ENCODE measurements at places on chromosomes 6 and 20. TPM values are rescaled to one million over a fixed set of nuclear protein-coding genes. Genes with fewer than 3 reads are reported as not detected.

DNA sequence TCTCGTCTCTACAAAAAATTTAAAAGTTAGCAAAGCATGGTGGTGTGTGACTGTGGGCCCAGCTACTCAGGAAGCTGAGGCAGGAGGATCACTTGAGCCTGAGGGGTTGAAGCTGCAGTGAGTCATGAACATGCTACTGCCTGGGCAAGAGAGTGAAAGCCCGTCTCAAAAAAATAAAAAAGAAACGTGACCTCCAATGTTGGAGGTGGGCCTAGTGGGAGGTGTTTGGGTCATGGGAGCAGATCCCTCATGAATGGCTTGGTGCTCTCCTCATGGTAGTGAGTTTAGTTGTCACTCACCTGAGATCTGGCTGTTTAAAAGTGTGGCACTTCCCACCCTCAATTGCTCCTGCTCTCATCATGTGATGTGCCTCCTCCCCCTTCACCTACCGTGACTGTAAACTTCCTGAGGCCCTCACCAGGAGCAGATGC, 24.3 kb downstream of the RBL1 start:
- H3K27me3 ChIP-seq, result no peaks in the 10 kb centered on the region
- H3K4me1 ChIP-seq, result peaks cover 29% of the 10 kb centered on the region
- peaks cover 8% of the 10 kb centered on the region for H3K36me3 ChIP-seq
- DNase-seq, result peak; percentile 55

DNA sequence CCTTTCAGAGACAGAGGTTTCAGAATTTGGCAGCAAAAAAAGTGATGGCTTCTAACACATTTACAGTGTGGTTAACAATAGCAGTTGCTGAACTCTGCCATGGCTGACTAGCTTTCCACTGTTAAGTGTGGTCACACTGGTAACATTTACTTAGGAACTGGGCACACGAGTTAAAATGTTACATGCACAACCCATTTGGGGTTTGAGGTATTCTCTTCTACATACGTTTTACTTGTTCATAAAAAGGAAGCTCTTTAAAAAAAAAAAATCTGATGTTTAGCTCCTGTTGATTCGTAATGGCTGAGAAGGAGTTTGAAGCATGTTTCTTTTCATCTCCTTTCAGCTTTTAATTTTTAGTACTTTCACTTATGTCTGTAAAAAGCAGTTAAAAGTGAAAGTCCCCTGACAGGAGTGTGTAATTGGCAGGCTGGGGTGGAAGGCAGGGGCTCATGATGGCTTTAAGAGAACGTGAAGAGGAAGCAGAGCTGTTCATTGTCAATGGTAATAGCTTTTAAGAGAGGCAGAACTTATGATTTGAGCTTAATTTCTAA, 245.9 kb downstream of the FARS2 start:
- no peaks in the 10 kb centered on the region for H3K27me3 ChIP-seq
- no peak overlapping the region for H3K27ac ChIP-seq
- peak; percentile 20 for DNase-seq
- peak overlapping the region; percentile 12 for H3K4me3 ChIP-seq
- H3K36me3 ChIP-seq, result no peaks in the 10 kb centered on the region

The SLC17A1 gene
- not detected for total RNA-seq

The IGF2R gene
- total RNA-seq, result 93.7 TPM

DNA sequence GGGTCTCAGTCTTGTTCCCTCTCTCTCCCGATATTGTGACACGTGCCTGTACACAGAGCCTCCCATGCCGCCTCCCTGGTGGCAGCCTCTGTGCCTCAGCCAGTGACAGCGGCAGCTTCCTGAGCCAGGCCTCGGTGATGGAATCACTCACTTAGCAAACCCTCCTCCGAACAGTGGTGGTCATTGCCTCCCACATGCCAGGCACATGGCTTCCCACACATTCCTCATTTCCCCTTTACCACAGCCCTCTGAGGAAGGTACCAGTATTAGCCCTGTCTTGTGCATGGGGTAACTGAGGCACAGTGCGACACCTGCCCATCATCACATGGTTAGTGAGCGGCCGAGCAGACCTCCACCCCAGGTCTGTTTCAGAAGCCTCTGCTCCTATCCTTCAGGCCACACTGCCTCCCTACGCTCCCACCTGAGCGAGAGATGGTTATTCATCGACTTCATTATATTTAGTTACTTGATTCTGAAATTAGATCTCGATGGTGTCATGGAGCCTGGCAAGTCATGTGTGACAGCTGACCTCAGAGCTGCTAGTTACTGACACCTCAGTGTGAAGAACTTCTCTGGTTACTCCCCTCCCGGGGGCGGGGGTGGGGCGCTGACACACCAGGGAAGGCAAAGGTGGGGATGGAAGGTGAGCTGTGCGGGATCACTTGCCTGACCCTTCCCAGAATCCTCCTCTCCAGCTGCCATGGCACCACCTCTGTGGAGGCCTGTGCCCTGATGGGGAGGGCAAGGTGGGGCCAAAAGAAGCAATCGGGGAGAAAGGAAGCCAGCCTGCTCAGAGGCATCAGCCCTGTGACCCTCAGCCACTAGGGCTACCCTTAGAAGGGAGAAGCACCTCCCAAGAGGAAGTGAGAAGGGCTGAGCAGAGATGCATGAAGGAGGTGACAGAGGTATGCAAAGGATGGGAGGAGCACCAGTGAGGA, 17.9 kb downstream of the MDGA1 start:
- no peaks in the 10 kb centered on the region for H3K4me1 ChIP-seq
- no peak for DNase-seq
- no peaks in the 10 kb centered on the region for H3K36me3 ChIP-seq
- no peak overlapping the region for H3K27ac ChIP-seq
- no peaks in the 10 kb centered on the region for H3K27me3 ChIP-seq
- H3K4me3 ChIP-seq, result no peak overlapping the region

DNA sequence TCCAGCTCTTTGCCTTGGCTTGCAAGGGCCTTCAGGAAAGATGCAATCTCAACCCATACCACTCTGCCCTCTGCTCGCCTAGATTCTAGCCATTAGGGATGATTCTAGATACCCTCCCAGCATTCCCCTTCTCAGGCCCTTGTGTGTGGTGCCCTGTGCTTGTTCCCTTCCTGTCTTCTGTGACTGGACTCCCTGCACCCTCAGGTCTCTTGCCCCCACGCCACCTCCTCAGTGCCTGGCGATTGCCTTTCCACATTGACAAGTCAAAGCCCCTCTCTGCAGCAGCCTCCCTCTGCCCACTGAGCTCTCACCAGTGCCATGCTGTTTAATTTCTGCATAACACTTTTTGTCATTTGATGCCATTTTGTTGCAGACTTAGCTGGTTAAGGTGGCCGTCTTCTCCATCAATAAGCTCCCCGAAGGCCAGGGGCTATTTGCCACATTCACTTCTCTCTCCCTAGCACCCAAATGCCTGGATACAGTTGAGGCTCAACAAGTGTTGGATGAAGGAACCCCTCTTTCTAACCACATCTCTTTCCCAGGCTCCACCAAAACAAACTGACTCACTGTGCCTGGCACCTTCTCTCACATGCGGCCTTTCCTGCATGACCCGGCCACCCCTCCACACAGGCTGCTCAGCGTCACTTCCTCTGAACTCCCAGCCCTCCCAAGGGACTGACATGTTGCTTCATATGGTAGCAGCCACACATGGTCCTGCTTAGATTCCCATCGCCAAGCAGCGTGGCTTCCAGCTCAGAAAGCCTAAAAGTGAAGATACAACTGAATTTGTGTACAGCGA, 4.6 kb upstream of the TXNDC5 start:
- no peak for DNase-seq
- no peaks in the 10 kb centered on the region for H3K36me3 ChIP-seq
- H3K4me1 ChIP-seq, result peaks cover 9% of the 10 kb centered on the region
- no peak overlapping the region for H3K4me3 ChIP-seq

The MOG gene
- not detected for total RNA-seq

The EEF1A2 gene
- total RNA-seq, result 0.20 TPM

DNA sequence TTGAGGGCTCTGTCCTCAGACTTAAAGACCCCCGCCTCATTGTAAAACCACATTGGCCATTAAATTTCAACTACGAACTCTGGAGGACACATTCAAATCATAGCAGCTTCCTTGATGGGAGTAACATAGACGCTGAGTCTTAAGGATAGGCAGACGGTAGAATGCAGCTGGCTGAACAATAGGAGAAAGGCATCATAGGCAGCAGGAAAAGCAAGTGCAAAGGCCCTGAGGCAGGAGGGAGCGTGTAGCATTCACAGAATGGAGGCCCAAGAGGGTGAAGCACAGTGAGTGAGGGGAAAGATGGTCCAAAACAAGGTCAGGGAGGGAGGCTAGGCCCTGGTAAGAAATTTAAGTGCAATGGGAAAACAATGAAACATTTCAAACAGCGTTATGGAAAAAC, 8.6 kb upstream of the PFDN4 start:
- no peak overlapping the region for H3K27ac ChIP-seq
- peaks cover 4% of the 10 kb centered on the region for H3K27me3 ChIP-seq
- H3K36me3 ChIP-seq, result no peaks in the 10 kb centered on the region

The ZC3H12D gene
- total RNA-seq, result 83.5 TPM

The ASXL1 gene
- total RNA-seq, result 133 TPM

- peak; percentile 58 for DNase-seq
- peaks cover 21% of the 10 kb centered on the region for H3K4me1 ChIP-seq
- H3K36me3 ChIP-seq, result peaks cover 15% of the 10 kb centered on the region
- peak overlapping the region; percentile 100 for H3K27ac ChIP-seq
Observed at GRCh38 chr20:23350904-23351838, 580 bp downstream of the NXT1 start.

The GCNT2 gene
- total RNA-seq, result 1.4 TPM

GRCh38 chr6:67694127-67694526, 941.0 kb upstream of the ADGRB3 start:
- no peak for DNase-seq
- H3K36me3 ChIP-seq, result no peaks in the 10 kb centered on the region
- H3K27me3 ChIP-seq, result no peaks in the 10 kb centered on the region
- no peak overlapping the region for H3K4me3 ChIP-seq

Data from CD8-positive, alpha-beta memory T cell (primary cell).